B cell (primary cell): ENCODE measurements at places on chromosomes 6 and 20. TPM values are rescaled to one million over a fixed set of nuclear protein-coding genes. Genes with fewer than 3 reads are reported as not detected.
A peak's percentile ranks its signal among the peaks of the same experiment; 100 is the strongest.

GRCh38 chr6:39844866-39845265, 52.7 kb downstream of the DAAM2 start:
- no peak for DNase-seq

- DNase-seq: peak; percentile 17
Observed at GRCh38 chr6:3022765-3023662, 23.3 kb downstream of the NQO2 start.

The PBOV1 gene
- polyA plus RNA-seq: not detected in 2 replicates

DNA sequence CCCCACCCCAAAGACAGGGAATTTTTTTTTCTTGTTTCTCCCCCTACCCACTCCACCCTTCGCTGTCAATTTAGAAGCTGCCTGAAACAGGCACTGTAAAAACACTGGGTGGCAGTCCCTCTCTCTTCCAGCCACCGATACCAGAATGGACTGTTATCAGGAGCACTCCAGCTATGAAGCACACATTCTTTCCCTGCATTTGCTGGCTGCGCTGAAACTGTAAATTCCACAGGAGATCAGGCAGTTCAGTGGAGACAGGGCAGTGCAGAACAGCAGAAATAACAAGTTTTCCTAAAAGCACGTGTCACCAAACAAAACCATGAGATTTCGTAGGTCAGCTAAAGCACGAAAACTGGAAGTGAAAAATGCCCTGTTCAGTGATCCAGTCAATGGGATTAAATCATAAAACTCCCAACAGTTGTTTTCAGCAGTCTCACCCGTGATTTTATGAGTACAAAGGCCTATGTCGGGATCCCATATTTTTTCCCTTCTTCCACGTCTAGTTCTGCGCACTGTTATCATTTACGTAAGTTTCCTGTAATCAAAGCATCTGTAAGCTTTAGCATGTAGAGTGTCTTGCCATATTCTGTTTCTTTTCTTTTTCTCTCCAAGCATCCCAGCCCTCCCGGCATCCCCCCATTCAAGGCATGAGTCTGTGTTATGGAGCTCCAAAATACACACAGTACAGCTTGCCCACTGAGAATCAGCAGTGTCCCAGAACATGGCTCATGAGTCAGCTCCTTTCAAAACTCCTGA, 359.9 kb upstream of the EPHA7 start:
- DNase-seq: no peak

The GPSM3 gene
- 254 and 299 TPM in 2 replicates for polyA plus RNA-seq

The GRM4 gene
- 0.04 and 0.13 TPM in 2 replicates for polyA plus RNA-seq

The KIF3B gene
- 12.7 and 13.2 TPM in 2 replicates for polyA plus RNA-seq

DNA sequence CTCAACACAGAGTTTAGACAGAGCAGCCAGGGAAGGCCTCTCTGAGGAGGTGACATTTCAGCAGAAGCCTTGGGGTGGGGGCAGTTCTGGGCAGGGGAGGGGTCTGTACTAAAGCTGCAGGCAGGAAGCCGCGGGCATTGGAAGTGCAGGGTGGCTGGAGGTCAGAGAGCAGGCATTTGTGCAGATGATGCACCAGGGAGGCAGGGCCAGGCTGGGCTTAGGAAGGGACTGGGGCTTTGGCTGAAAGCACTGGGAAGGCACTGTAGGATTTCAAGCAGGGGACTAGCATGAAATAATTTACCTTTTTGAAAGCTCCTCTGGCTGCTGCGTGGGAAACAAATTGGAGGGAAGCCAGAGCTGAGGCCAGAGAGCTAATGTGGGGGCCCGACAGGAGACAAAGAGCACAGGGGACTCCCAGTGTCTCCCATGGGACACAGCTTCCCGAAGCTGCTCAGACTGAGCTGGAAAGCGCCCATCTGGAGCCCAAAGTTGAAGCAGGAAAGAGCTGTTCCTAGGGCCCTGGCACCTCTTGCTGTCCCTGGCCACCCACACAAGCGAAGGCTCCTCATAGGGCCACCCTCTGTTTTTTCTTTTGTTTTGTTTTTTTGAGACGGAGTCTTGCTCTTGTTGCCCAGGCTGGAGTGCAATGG, 19.3 kb downstream of the ADA start:
- DNase-seq: no peak

GRCh38 chr6:130037207-130037811, 18.9 kb downstream of the L3MBTL3 start:
- peak; percentile 25 for DNase-seq

The GSTA3 gene
- polyA plus RNA-seq: not detected in 2 replicates

- DNase-seq: no peak
Observed at GRCh38 chr6:165636402-165637048, 26.5 kb downstream of the PDE10A start.

- DNase-seq: no peak
Observed at GRCh38 chr6:161227004-161227960, 46.6 kb downstream of the AGPAT4 start.

- DNase-seq: no peak
Observed at GRCh38 chr6:36128793-36129192, 1.5 kb upstream of the MAPK13 start.

The HAO1 gene
- polyA plus RNA-seq: not detected in 2 replicates

The ZC3H12D gene
- polyA plus RNA-seq: 56.6 and 63.1 TPM in 2 replicates

- DNase-seq: no peak
Observed at GRCh38 chr6:53369876-53370515, 21.2 kb upstream of the ELOVL5 start.

GRCh38 chr6:170480050-170480692, 72.9 kb downstream of the PSMB1 start:
- no peak for DNase-seq

GRCh38 chr6:85640821-85641220, 1.9 kb downstream of the SYNCRIP start:
- no peak for DNase-seq

DNA sequence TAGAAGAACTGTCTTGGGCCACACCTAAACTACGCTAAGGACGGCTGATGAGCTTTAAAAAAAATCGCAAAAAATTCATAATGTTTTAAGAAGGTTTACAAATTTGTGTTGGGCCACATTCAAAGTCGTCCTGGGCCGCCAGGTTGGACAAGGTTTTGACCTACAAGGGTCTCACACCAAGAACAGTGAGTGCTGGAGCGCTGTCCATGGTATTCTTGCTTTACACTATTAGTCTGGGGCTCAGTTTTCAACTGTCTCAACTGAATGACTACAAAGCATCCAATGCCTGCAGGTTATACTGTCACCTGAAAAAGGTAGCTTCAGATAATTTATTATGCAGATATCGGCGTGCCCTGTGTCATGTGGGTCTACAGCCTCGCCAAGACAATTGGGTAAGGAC, 3.7 kb upstream of the FAXC start:
- no peak for DNase-seq

DNA sequence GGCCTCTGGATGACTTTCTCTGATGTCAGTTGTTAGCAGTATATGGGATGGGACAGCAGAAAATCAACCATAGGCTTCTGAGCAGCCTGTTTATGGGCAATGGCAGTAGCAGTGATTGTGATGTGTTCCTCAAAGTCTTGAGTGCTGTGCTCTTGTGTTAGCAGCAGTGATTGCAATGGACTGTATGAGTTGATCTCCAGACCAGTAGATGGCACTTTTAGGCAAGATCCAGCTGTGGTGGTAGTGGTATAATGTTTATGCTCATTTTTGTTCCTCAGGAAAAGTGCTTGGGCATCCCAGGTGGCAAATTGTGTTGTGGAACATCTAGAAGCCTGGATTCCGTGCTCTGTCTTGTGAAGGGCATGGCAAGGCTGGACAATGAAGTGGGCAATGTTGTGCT, 181.6 kb upstream of the SYNCRIP start:
- DNase-seq: no peak

GRCh38 chr6:34143196-34143883, 2.5 kb downstream of the GRM4 start:
- DNase-seq: no peak

GRCh38 chr6:137290601-137291261, 71.5 kb upstream of the IFNGR1 start:
- DNase-seq: no peak

DNA sequence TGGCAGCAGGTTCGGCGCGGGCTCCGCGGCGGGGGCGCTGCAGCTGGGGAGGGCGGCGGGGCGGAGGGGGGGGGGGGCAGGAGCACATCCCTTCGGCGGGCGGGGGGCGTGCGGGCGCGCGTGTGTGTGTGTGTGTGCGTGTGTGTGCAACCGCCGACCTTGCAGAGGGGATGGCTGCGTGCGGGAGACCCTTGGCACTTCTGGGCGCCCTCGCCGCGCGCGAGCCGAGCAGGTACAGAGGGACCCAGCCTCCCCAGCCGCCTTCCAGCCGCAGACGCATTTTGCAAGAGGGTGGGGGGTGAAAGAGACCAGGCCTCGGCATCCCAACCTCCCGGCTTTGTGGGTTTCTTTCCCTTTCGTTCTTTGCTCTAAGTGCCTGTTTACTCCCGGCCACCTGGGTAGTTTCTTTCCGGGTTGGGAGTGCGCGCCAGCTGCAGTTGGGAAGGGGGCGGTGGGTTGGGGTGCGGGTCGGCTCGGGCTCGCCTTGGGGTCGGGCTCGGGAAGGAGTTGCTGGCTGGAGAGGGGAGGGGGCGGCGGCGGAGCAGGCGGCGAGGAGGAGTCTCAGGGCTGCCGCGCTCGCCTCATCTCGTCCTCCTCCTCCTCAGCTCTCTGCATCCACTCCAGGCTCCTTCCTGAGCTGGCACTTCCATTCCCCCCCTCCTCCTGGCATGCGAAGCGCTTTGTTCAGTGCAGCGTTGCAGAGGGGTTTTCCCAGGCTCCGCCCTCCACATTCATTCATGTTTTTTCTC, 620 bp downstream of the HIVEP1 start:
- DNase-seq: peak; percentile 87

DNA sequence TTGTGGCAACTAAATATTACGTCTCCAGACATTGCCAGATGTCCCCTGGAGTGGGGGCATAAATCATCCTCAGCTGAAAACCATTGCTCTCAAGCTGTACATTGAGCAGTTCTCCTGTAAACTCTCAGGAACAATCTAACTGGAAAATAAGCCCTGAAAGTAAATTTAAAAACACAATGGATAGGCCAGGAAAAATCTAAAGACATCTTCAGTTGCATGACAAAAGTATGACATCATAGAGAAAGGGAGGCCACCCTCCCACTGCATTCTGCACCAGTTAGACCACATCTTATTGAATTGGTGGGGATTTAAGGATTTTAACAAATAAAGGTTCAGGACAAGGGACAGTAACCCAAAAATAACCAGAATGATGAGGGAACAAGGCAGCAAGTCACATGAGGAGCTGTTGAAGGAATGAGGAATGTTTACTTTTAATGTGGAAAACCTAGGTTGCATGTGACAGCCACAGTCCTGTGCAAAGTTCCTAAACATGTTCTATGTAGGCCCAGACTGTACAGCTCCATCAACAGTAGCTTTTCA, 5.3 kb downstream of the PLA2G7 start:
- DNase-seq: no peak

DNA sequence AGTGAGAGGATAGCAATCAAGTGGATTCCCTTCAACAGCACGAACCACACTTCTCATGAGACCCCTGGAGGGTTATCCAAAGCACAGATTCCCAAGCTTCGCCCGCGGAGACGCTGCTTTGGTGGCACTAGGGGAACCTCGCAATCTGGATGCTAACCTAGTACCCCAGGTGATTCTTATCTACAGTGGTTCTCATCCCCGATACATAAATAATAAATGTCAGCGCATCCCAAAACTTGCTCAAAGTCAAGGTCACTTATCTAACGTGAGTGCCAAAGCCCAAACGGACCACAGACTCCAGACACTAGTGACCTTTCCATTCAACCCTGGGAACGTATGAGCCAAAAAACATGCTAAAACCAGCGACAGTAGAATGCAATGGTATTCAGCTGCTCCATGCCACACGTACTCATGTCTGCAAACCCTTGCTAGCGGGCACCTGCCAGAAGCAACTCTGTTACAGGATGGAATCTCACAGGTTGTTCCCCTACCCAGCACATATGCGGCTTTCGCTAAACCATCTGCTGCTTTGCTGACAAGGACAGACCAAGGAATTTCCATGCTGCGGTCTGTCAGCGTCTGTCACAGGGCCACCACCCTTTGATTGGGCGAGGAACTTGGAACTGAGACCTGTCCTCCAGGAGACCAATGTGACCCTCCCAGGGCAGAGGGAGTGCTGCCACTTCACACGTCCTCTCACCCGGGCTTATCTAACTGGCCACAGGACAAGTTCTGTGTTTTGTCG, 16.8 kb downstream of the MYLK4 start:
- DNase-seq: no peak

- DNase-seq: no peak
Observed at GRCh38 chr20:5718896-5719595, 31.2 kb upstream of the SHLD1 start.

DNA sequence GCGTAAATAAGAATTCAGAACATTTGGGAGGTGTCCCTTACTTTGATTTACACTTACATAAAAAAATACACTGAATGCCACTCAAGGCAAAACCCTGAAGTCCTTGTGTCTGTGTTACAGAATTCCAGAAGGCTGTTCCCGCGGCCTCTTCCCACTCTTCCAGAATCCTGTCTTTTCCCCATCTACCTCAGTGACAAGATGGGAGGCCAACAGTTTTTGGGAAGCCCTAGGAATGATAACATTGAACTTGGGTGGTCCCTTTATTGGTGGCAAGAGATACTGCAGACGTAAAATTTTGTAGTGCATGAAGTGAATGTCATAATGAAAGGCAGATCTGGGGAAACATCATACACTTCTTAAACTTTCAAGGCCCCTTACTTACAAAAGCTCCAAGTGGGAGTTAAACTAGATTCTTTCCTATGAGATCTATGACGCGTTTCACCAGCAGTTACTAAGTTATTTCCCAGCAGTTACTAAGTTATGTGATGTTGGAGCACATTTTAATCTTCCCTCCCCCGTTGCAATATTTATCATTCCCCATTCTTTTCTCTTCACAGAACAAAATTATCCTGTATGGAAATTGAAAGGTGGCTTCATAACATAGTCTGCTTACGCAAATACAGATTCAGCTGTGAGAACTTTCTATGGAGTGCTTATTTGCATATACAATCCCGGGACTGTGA, 79.5 kb downstream of the BCAS1 start:
- DNase-seq: no peak

The SOX18 gene
- not detected in 2 replicates for polyA plus RNA-seq

DNA sequence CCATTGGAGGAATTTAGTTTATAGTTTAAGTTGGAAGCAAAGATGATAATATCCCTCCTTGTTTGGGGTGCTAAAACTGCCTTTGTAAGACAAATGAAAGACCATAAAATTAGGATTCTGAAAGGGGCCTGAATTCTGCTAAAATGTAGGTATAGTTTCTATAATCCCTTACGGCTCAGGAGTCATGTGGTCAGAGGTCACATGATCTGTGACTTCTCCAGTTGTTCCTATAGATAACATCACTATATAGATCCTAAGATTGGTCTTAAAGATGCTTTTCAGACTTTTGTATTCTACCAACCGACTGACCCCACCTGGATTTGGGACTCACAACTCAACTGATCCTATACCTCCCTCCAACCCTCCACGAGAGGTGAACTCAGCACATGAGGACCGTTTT, 36.6 kb downstream of the ZNF311 start:
- no peak for DNase-seq
